ENCODE measurements at places on chromosomes 7 and 10.

DNA sequence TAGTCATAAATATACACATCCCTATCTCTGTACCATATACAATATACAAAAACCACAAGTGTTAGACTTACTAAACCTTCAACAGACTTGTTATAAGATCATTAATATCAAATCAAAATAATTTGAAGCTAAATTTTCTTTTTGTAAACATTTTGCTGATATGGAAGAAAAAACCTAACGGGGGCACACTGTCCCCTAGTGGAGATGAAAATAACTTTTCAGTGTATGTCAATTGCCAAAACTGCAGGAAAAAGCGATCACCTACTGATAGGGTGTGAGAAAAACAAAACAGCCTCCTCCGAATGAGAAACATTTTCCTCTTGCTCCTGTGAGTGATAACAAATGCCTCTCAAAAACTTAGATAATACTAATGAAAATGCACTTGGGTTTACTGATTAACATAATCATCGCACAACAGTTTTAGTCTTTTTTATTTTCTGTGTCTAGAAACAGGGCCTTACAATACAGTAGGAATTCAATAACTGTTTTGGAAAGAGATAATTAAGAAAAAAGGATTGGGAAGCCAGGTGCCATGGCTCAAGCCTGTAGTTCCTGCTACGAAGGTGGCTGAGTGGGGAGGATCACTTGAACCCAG is 322.7 kb downstream of the CRPPA start:
- DNase-seq: no peak

DNA sequence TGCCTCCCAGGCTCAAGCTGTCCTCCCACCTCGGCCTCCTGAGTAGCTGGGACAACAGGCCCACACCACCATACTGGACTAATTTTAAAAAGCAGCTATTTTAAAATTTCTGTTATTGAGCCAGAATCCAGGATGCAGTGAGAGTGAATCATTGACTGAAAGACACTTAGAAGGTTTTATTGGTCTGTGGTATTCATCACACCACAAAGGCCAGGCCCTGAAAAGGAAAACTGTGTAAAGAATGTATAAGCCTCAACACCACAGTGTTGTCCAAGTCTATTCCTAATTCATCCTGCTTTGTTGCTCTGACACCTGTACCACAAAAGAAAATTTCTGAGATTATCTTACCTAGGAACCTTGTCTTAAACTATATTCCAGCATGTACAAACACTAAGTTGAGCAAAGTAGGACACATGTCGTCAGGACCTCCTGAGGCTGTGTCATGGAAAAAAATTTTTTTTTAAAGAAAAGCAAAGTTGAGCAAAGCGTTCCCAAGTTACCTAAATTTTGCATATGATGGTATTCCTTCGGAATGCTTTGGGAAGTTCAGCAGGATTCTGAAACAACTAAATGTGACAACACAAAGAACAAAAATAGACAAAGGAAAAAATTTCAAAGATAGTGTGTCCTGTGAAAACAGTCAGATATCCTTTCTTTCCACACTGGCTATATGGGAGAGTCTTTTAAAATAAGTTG is 129.6 kb upstream of the MKLN1 start:
- no peak for DNase-seq

DNA sequence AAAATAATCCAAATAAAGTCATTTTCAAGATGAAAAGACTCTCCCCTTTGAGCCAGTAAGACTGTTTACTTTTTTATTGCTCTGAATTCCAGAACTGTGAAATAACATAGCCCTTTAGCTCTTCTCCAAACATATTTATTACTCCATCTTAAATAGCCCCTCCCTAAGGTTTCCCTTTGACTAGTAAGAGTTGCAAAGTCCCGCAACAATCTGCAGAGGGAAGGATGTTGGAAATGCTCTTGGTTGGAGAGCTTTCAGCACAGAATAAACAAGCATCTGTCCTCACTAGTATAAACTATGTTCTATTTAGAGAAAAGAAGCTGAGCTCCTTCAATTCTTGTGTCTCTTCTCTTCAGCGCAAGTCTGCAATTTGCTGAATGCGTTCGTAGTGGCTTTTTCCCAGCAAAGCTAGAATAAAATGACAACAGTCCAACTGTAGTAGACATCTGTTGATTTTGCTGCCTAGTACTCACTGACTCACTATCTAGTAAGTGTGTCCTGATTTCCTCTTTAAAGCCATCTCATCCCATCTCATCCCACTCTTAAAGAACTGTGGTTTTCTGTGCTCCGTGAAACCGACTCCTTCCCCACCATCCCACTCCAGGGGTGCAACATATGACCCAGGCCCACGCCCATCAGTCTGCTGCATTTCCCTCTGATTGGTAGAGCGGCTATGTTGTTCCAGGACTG is 104.0 kb downstream of the FAM107B start:
- DNase-seq: no peak

GRCh38 chr7:81211204-81211933 is 292.5 kb upstream of the SEMA3C start:
- DNase-seq: no peak

DNA sequence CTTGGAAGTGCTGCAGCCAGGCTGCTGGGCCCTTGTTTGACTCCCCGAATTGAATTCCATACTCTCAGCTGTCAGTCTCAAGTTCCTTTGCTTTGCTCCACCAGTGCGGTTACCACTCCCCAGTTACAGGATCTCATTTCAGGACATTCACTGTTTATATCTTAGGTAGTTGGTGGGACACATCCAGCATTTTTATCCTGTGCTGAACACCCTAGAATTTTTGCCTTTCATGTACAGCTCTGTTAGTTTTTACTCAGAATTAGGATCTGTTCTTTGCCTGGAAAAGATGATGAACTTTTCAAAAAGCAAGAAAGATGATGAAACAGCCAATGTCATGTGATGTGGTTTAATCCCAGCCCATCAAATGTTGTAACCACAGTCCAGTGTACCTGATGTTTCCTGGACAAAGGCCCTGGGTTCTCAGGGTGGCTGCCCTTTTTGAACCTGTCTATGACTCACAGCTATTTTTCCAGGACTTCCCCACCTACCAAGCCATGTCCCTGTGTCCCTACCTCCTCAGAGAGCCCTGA is 149.7 kb downstream of the NOC3L start:
- no peak for DNase-seq

GRCh38 chr7:49001610-49002033 is 77.3 kb downstream of the CDC14C start:
- DNase-seq: no peak

GRCh38 chr7:2129323-2130095 is 103.2 kb downstream of the MAD1L1 start:
- DNase-seq: no peak

GRCh38 chr10:42882597-42882996 is 100.0 kb downstream of the BMS1 start:
- no peak for DNase-seq

- DNase-seq: no peak
These were observed 195.8 kb downstream of the RPS24 start for GRCh38 chr10:78229489-78229888.

GRCh38 chr10:53597835-53598251 is 825.3 kb upstream of the MBL2 start:
- no peak for DNase-seq

GRCh38 chr10:423178-423577 is 266.3 kb downstream of the DIP2C start:
- DNase-seq: no peak

- no peak for DNase-seq
These were observed 73.5 kb upstream of the NPSR1 start for GRCh38 chr7:34584526-34584925.

- DNase-seq: no peak
These were observed 92.3 kb downstream of the MAGI2 start for GRCh38 chr7:79361214-79361613.

DNA sequence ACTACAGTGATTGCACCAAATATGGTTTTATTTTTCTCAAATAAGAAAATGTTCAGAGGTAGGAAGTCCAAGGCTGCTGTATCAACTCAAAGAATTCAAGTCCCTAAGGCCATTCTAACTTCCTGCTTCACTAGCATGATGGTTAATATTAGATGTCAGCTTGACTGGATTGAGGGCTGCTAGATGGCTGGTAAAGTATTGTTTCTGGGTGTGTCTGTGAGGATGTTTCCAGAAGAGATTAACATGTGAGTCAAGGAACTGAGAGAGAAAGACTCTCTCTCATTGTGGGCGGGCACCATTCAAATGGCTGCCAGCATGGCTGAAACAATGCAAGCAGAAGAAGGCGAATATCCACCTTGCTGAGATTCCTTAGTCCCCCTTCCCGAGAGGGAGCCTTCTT is 77.4 kb upstream of the NRBF2 start:
- DNase-seq: no peak

DNA sequence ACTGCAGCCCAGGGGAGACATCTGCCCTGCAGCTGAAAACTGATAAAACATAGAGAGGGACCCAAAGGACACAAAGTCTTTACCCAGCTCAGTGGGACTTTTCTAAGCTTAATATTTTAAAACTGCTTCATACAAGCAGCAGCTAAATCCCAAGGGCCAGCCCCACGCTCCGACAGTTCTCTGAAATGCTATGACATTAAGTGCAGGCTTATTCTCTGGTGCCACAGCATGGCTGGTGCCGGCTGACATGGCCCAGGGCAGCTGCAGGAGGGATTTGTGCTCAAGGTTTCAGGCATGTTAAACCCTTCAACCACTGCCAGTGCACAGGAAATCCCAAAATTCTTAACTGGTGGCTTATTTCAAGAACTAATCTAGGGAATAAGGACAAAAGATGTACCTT is 170.9 kb downstream of the PARD3 start:
- no peak for DNase-seq

GRCh38 chr10:118107541-118107940 is 60.8 kb upstream of the RAB11FIP2 start:
- no peak for DNase-seq

DNA sequence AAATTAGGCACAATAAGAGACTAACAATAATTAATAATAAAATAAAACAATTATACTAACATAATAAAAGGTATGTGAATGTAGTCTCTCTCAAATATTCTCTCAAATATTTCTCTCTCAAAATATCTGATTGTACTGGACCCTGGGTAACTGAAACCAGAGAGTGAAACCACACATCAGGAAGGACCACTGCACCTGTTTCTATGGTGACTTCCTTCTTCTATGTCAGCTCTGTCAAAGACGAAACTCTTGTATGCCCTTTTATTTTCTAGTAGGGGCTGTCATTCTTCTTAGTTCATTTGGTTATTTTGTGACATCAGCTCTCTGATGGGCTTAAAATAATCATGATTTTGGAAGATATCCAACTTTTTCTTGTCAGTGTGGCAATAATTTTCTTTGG is 428.0 kb upstream of the TPK1 start:
- no peak for DNase-seq
